Activated naive CD8-positive, alpha-beta T cell treated with anti-CD3 and anti-CD28 coated beads for 36 hours (primary cell): ENCODE measurements at places on chromosomes 7 and 10.

DNA sequence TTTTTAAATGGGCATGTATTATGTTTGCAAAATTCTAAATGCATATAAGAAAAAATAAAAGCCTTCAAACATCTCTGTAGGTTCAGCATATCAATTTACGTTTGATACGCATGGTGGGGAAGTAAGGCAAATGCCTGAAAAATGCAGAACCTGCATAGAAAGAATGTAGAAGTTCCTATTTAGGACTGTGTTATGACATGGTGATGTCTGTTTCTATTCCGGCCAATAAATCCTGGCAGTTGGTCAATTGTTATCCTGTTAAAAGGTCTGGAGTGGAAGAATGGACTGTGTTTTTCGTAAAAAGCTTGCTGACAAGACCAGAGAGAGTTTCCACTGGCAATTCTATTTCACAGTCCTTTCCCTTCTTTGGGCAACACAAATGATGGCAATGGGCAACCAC lies 49.6 kb upstream of the CAV2 start:
- no peaks in the 10 kb centered on the region for H3K4me1 ChIP-seq
- no peaks in the 10 kb centered on the region for H3K36me3 ChIP-seq
- no peak for DNase-seq
- H3K27ac ChIP-seq: no peak overlapping the region
- H3K27me3 ChIP-seq: peaks cover 10% of the 10 kb centered on the region

DNA sequence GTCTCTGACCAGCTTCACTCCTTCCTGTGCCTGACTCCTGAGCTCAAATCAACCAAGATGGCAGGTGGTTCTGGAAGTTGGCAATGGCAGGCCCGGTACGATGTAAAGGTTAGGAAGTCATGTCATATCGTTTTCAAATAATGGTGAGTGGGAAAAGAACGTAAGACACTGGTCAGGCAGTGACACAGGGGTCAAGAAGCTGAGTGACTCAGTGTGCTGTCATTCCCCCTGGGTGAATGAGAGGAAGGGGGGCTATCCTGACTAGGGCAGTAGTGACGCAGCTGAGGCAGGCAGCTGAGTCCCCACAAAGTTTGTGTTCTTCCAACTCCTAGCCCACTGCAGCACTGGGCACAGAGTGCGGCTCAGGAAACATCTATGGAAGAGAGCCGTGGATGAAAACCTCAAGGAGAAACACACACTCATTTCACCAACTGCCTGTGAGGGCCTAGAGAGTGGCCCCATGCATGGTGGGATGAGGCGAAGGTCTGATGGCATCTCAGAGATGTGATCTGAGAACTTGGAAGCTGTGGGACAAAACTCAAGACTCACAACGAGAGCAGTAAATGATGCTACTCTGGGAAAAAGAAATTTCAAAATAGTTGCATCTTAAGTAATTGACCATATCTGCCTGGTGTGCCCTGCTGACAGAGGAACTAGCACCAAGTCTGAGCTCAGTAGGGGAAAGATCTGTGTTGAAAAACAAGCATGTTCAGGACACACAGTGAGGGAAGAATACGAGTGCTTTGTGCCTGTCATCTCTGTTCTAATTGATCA lies 23.2 kb downstream of the CREB3L2 start:
- no peak overlapping the region for H3K4me3 ChIP-seq
- no peaks in the 10 kb centered on the region for H3K27me3 ChIP-seq
- H3K36me3 ChIP-seq: peaks cover 29% of the 10 kb centered on the region
- peaks cover 2% of the 10 kb centered on the region for H3K4me1 ChIP-seq

DNA sequence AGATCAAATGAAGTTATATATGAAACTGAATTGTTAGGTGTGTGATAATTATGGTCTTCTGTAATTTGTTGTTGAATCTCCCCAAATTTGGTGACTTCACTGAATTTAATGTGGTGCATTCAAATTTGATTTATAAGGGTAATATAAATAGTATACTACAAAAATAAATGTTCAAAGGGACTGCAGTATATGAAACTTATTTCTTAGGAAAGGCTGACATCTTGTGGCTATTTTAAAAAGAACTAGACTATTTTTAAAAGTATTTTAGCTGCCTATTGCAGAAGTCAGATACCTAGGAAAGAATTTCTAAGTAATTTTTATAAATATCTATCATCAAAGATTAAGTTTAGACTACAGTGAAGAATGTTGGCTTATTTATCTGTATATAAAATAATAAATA lies 36.6 kb downstream of the ATRNL1 start:
- no peak overlapping the region for H3K27ac ChIP-seq
- H3K36me3 ChIP-seq: no peaks in the 10 kb centered on the region
- H3K27me3 ChIP-seq: peaks cover 13% of the 10 kb centered on the region
- no peak for DNase-seq
- no peak overlapping the region for H3K4me3 ChIP-seq

DNA sequence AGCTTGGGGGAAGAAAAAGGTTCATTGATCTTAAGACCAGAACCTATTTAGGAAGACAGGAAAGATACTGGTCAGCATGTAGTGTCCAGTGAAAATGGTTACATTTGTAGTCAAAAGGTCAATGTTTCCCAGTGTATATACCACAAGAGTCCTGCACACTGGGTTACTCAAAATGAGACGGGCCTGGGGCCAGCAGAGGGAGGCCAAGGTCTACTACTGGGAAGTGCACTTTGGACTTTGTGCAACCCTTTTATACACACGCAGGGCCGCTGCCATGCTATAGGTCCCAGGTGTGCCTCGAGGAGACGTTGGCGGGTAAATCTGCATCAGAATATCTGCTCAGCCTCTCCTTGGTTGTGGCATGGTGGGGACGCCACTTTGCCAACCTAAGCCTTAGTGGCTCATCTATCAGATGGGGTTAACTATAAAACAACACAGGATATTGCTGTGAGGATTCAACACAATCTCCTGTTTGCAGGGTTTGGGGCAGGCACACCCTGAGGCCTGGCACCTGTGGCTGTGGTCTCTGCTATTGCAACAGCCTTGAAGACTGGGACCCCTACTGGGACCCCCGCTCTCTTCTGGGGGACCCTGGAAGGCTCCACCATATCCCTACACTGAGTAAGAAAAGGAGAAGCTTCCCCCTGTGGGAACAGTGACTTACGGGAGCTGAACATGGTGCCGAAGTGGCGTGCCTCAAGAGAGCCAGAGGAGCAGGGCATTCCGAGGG lies 19.7 kb downstream of the CLRN3 start:
- no peak for DNase-seq
- H3K27me3 ChIP-seq: peaks cover 19% of the 10 kb centered on the region
- no peaks in the 10 kb centered on the region for H3K4me1 ChIP-seq

DNA sequence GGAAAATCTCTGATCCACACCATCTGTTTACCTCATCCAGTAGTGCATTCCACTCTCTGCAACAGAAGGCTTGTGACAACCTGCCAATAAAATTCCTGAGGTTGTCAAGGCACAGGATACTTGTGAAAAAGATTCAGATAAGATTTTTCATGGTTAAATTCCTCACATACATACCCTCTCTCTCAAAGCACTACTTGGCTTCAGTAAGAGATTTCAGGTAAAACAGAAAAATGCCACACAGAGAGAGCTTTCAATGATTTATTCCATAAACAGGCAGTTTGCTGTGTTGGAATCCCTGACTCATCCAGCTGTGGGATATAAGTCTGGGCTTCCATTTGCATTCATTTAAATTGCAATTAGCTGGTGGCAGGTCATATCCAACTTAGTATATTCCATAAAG lies 99.7 kb upstream of the CAV2 start:
- no peaks in the 10 kb centered on the region for H3K4me1 ChIP-seq
- DNase-seq: no peak
- H3K4me3 ChIP-seq: no peak overlapping the region
- H3K36me3 ChIP-seq: no peaks in the 10 kb centered on the region

DNA sequence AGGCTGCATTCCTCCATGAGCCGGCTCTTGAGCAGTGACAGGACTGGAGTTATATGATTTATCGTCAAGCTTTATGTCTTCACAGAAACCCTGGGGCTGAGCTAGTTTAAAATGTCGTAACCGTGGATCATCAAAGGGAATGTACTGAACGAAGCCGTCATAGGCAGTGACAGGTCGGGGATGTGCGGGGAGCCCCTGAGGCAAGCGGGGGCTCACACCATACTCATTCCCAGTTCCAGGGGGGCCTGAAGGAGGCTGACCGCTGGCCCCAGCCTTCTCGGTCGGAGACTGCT lies 30.7 kb downstream of the JCAD start:
- no peak for DNase-seq
- H3K4me3 ChIP-seq: no peak overlapping the region
- peaks cover 90% of the 10 kb centered on the region for H3K27me3 ChIP-seq
- peaks cover 28% of the 10 kb centered on the region for H3K4me1 ChIP-seq
- H3K27ac ChIP-seq: no peak overlapping the region

DNA sequence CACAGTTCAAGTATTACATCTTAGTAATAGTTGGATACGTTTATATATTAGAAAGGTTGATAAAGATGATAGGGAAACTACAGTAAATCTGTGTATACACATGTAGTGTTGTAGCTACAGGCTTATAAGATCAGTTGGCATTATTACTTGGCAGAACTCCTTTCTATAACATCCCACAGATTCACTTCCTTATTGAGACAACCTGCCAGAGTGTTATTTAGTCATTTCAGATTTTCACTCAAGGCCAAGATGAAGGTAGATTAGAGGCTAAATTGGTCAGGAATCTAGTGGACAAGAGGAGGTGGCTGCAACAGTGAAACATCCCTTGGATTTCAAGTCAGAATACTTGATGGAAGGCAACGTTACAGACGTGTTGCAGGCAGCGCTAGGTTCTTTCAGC lies 63.0 kb downstream of the PAPSS2 start:
- no peak overlapping the region for H3K4me3 ChIP-seq
- no peak overlapping the region for H3K27ac ChIP-seq
- no peak for DNase-seq
- no peaks in the 10 kb centered on the region for H3K4me1 ChIP-seq
- peaks cover 14% of the 10 kb centered on the region for H3K27me3 ChIP-seq

DNA sequence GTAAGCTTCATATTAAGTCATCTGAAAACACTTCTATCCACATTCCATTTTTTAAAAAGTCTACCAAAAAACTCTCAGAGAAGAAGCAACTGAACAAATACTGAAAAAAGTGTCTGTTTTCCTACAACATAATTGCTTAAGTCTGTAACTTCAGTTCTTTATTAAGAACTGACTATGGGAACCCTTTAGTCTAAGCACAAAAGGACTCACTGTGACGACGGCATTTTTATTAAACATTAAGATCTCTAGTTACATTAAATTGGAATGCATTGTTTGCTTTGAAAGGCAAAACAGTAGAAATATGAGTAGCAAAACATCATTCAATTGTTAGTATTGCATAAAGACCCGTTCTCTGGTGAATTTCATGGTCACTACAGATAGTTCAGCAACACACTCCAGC lies 5.8 kb upstream of the FAM3C start:
- peaks cover 15% of the 10 kb centered on the region for H3K4me1 ChIP-seq
- no peak overlapping the region for H3K27ac ChIP-seq
- DNase-seq: no peak
- H3K4me3 ChIP-seq: no peak overlapping the region
- peaks cover 7% of the 10 kb centered on the region for H3K27me3 ChIP-seq
- H3K36me3 ChIP-seq: no peaks in the 10 kb centered on the region

- no peaks in the 10 kb centered on the region for H3K36me3 ChIP-seq
- H3K27me3 ChIP-seq: no peaks in the 10 kb centered on the region
- DNase-seq: no peak
- no peak overlapping the region for H3K27ac ChIP-seq
Observed at GRCh38 chr10:17764142-17764541, 12.1 kb downstream of the TMEM236 start.
